ENCODE measurements at places on chromosomes 13 and 19. TPM values are rescaled to one million over a fixed set of nuclear protein-coding genes. Genes with fewer than 3 reads are reported as not detected.

GRCh38 chr13:42525035-42525504, 48.9 kb upstream of the TNFSF11 start:
- no peak for DNase-seq

Gene MBD3L2
- not detected for total RNA-seq

DNA sequence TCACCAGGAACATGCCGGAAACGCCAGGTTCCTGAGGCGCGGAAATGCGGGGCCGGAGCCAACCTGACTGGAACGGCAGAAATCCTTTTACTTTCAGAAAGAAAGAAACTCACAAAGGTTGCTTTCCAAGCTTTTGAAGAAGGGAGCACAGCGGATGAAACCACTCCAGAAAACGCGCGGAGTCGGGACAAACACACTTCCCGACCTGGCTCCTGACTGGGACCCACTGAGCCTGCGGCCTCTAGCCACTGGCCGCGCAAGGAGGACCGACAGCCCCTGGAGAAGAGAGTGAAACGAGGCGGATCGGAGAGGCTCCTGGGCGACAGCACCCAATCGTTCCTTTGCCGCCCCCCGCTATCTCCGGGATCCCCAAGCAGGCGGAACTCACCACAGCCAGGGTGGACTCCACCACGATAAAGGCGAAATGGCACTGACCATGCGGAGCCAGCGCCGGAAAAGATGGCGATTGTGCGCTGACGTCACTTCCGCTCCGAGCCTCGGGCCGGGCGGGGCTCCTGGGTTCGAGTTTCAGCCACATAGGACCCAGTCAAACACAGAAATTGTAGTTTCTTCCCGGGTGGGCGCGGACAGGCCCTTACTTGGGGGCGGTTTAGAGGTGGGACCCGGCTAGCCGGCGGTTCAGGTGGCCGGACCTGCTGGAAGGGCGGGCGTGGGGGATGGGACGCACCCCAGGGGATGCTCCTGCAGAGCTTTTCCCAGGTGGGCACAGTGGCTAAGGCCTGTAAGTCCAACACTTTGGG, at the start of gene ZNF121:
ZNF121 (minus strand) TSS at position 432 of the 761 bp plus-strand sequence. CDS start 16,407 bp downstream, outside the sequence.
- DNase-seq, result peak; percentile 96

Gene ADM5
- 4.9 TPM for total RNA-seq

DNA sequence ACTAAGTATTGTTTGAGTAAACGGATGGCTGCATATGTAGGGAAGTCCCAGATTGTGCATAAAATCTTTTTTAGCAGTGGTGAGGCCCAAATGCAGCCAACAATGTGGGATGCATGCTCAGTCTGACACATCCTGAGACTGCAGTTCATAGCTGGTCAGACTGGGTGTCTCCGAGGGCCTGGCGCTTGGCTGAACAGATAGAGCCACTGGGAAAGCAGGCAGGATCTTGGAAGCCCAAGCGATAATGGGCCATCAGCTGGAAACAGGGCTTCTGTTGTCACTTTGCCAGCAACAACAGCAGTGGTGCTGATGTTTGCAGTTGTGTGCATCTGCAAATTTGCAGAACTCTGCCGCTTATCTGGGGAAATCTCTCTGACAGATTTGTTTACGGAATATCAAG, 36.1 kb downstream of the MTUS2 start:
- DNase-seq, result no peak

Gene KRTDAP
- 1.8 TPM for total RNA-seq

GRCh38 chr13:40410315-40410714, 256.1 kb downstream of the FOXO1 start:
- DNase-seq, result no peak

- no peak for DNase-seq
Observed at GRCh38 chr19:45976178-45976577, 2.5 kb upstream of the NOVA2 start.

- peak; percentile 69 for DNase-seq
Observed at GRCh38 chr13:108494991-108495645, 134.3 kb upstream of the MYO16 start.

DNA sequence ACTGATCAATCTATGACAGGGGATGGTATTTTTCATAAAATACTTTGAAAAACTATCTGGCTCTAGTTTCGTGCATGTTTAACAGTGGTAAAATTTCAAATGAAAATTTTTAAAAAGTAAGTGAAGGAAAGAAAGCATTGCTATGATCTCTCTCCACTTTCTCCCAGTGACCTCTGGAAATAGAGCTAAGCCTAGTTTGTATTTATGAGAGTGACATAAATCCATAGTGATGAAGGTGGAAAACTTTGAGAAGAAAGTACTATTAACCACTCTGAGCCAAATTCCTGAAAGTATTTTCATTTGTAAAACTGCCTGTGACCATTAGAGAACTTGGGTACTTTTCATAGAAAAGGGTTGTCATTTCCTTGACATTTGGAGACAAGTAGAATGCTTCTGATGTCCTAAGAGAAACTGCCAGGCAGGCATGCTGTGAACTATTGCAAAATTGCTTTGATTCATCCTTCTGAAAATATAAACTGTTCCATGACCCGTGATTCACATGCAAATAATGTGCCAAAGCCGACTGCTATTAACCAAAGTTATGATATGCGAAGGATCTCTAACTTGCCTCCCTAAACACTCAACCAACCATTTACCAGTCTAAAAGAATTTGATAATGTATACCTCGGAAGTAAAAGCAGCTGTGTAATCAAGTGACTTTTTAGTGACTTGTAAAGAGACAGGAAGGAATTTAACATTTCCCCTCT, 133.2 kb downstream of the VWA8 start:
- DNase-seq, result no peak

Gene SIGLEC10
- not detected for total RNA-seq

Gene GNG8
- not detected for total RNA-seq

Gene TNNT1
- total RNA-seq, result 64.8 TPM

- no peak for DNase-seq
Observed at GRCh38 chr13:64579331-64579730, 2650.8 kb downstream of the PCDH9 start.

Gene MEIOSIN
- not detected for total RNA-seq

GRCh38 chr13:48857576-48857975, 118.1 kb upstream of the FNDC3A start:
- no peak for DNase-seq

DNA sequence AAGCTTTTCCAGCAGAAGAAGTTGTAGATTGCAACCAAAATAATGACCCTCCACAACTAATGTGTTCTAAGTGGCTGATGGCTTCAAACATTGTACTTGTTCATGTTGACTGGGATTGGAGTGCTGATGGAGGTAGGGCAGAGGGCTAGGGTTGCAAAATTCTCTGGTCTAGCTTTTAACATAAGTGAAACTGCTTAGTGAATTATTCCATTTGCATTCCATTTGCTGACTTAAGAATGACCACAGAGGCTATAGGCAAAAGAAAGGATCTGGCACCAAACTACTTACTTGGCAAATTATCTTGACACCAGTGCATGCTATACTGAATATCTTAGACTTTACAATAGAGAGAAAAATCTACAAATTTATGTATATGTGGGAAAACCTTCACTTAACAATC, 287.0 kb downstream of the FGF9 start:
- DNase-seq, result no peak

Gene FAM124A
- total RNA-seq, result 49.7 TPM

Gene GJB6
- not detected for total RNA-seq

Gene IZUMO4
- 4.6 TPM for total RNA-seq

DNA sequence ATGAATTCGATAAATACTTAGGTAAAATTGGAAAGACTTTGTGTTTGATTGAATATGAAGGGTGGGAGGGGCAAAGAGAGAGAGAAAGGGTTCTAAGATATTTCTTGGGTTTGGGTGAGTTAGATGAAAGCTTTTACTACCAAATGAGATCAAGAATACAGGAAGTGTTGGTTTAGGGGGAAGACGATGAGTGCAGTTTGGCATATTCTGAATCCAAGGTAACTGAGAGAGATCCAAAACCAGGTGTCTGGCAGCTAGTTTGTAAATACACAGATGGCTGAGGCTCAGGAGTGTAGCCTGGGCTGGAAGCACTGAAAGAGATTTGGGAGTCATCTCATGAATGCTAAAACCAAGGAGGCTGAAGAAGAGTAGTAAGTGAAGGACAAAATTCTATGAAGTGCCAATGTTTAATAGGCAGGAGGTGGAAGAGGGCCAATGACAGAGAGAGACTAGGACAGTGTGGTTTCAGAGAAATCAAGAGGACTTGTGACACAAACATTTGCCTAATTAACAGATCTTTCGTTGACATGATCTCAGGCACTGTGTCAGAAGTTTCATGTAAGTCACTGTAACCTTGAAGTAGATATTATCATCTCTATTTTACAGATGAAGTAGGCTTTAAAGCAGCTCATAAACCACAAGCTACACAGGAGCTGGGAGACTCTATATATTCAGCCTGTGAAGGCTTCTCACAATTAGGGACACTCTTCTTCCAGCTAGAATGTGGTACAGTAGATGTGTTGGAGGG, 70.2 kb upstream of the ZDHHC20 start:
- no peak for DNase-seq

- DNase-seq, result no peak
Observed at GRCh38 chr13:99572921-99573320, 71.6 kb downstream of the TM9SF2 start.

- DNase-seq, result no peak
Observed at GRCh38 chr13:25463496-25463895, 91.7 kb downstream of the ATP8A2 start.

GRCh38 chr19:7486923-7487322, 1.9 kb downstream of the PEX11G start:
- no peak for DNase-seq

- no peak for DNase-seq
Observed at GRCh38 chr13:73065665-73066340, 7.0 kb downstream of the KLF5 start.

GRCh38 chr13:70310396-70311119, 202.3 kb upstream of the KLHL1 start:
- DNase-seq, result peak; percentile 66

Gene CEACAM4
- total RNA-seq, result not detected

DNA sequence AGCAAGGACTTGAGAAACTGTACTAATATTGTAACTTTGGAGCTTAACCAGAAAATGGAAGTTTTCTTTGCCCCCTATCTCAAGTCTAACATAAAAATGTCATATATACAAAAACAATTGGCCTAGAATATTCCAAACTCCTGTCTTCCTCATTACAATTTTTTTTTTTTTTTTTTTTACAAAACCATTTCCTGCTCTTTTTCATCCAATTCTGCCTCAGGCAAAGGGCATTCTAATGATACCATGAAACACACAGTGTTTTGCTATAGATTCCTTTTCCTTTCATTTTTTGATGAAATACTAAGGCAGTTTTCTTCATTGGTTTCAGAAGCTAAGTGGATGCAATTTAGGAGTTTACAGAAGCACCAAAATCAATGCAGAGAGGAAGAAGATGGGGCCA, 119.7 kb downstream of the LHFPL6 start:
- no peak for DNase-seq

Gene GFY
- 0.20 TPM for total RNA-seq

Gene PRSS57
- not detected for total RNA-seq

- no peak for DNase-seq
Observed at GRCh38 chr19:10088949-10089554, 2.9 kb downstream of the SHFL start.

DNA sequence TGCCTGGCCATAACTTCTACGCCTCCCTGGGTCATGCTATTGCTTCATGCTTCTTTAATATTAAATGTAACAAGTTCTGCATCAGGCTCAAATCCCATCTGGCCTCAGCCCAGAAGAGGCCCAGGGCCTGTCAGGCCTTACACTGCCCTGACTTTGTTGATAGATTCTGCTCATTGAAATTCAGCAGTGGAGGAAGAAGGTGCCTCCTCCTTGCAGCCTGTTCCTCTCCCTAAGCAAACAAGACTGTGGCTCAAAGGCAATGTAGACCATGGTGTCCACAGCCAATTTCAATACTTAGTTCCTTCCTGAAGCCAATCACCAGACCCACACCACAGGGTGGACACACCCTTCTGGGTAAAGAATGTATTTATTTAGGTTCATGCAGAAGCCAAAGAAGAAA, 59.4 kb downstream of the LACC1 start:
- DNase-seq, result no peak

- DNase-seq, result peak; percentile 91
Observed at GRCh38 chr13:25046985-25047511, 48.9 kb upstream of the PABPC3 start.

Gene ZNF112
- total RNA-seq, result 5.0 TPM

DNA sequence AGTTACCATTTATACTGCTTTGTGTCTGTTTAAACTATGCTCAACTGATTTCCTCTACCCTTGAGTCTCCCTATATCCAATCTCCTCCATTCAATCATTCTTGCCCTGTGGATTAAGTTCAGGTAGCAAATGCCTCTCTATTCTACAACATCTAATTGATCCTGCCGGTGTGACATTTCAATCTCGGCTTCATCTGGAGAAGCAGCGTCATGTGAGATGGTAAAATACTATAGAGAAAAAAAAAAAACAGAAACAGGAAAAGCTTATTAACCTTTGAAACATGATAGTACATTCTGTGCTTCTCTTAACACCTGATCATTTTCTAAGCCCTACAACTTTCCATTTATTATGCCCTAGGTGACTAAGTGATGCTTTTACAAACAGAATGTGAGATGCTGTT, 89.4 kb downstream of the KCTD12 start:
- no peak for DNase-seq

DNA sequence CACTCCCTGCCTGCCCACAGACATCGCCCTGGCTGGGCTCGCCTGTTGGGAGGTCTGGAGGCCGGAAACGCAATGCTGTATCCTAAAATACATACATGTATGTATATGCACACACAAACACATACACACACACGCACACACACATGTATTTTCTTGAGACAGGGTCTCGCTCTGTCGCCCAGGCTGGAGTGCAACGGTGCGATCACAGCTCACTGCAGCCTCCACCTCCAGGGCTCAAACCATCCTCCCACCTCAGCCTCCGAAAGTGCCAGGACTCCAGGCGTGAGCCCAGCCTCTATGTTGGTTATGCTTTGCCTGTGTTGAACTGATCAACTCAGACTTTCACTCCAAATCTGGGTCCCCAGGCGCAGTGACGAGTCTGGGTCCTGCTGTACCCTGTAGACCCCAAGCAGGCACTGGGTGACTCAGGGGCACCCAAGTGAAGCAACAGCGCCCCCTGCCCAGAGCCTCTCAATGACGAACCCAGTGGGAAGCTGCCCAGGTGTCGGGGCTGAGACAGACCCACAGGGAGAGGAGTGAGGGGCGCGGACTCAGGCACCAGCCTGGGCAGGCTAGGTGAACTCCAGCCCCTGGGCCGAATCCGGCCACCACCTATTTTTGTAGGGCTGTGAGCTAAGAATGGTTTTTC, 27.4 kb upstream of the CACTIN start:
- peak; percentile 74 for DNase-seq

DNA sequence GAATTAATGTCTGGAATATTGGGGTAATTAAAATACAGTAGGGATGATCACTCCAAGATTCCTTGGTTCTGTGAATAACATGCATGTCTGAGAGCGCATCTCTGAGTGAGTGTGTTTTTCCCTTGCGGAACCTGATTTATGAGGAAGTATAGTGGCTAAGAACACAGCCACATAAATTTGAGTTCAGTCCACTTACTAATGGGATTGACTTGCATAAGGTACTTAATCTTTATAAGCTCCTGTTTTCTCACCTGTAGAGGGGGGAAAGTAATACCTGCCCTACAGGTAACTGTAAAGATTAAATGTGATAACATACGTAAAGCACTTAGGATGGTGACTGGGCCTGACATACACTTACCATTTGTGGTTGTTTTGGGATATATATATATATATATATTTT, 60.8 kb downstream of the KLF5 start:
- DNase-seq, result no peak

GRCh38 chr19:917323-918151, at the start of gene KISS1R:
KISS1R (plus strand) TSS chr19:917333; CDS start chr19:917503, 170 bp downstream.
- DNase-seq, result peak; percentile 93

Gene CATSPERD
- total RNA-seq, result not detected

Data from endodermal cell (in vitro differentiated cells).